ENCODE measurements at places on chromosomes 1 and 21. TPM values are rescaled to one million over a fixed set of nuclear protein-coding genes. Genes with fewer than 3 reads are reported as not detected.

GRCh38 chr1:47784497-47784822 is 212.7 kb downstream of the TRABD2B start:
- DNase-seq = no peak

DNA sequence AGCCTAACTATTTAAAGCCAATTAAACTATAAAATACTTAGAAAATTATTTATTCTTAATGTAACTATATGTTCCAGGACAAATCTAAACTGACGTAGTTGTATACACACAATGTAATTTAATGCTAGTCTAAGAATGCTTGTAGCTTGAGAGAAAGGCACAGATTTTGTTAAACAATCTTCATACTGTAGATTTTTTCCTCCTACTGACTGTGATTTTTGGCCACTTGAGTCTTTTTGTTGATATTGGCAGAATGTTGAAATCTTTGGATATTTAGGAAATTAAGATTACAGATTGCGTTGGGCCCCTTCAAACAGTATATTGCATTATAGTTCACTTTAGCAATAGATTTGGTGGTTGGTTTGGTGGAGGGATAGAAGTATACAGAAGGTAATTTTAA is 40.5 kb downstream of the ATF3 start:
- DNase-seq = no peak

- no peak for DNase-seq
Observed at GRCh38 chr1:197471248-197471985, 203.4 kb downstream of the CRB1 start.

DNA sequence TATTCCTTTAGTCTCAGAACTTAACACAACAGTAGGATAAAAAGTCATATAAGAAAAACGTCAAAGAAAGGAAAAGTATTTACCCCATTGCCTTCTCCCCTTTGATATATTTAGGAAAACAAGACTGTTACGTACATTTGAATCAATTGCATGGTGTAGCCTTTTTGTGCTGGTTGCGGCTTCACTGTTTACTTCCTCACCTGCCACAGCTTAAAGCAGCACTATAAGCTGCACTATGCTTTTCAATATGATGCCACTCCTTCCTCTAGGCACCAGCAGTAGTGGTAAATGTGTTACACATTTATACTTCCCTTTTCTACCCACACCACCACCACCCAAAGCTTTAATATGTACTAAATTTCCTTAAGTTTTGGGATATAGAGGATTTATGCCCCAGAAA is 111.1 kb downstream of the ATP1B1 start:
- no peak for DNase-seq

DNA sequence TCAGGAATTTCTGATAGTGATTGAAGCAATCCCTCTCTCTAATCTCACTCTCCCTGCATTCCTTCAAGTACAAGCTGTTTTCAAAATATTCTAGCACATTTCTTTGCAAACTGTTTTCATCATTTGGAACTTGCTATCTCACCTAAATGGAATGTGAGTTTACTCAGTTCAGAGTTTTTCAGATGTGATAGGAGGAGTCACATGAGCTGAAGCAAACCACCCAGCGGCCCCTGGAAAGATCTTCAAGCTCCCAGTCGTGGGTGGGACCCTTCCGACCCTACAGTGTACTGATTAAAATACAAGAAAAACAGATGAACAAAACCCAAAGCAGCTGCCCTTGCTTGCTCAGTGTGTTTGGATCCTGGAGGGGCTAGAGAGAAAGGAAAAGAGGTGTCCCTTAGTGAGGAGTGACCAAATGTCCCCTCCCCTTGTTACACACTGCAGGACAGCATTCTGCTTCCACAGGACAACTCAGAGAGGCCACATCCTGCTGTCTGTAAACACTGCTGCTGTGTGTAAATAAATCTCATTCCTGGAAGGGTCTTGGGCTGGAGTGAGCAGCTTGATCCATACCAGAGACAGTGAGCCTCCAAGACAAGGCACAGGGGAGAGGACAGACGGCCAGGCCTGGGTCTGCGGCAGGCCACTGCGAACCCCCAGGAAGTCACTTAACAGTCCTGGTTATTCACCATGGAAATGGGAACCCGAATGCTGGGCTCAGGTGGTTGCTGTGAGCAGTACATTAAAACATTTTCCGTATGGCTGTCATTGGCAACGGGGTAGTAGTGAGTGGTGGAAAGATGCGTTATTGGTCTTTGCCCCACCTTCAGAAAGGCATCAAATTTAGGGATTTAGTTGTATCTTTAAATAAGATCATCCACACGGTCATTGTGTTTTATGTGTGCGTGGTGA is 229.2 kb downstream of the RHOU start:
- peak; percentile 81 for DNase-seq

DNA sequence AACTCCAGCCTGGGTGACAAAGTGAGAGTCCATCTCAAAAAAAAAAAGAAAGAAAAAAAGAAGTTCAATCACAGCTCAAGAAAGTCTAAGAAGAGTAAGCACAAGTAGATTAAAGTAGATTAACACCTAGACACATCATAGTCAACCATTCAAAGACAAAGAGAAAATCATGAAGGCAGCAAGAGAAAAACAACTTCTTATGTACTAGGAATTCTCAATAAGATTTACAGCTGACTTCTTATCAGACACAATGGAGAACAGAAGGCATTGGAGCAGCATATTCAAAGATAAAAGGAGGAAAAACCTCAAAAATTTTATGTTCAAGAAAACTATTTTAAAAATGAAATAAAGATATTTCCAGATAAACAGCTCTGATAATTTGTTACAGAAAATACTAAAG is 147.3 kb downstream of the LBR start:
- no peak for DNase-seq

GRCh38 chr1:79920960-79921669 is 914.6 kb upstream of the ADGRL4 start:
- no peak for DNase-seq

GRCh38 chr1:12457771-12458170 is 160.2 kb downstream of the DHRS3 start:
- DNase-seq = no peak

Gene ZSWIM5
- 7.9 TPM for total RNA-seq

GRCh38 chr21:37364722-37365121 is 1.9 kb upstream of the DYRK1A start:
- no peak for DNase-seq

DNA sequence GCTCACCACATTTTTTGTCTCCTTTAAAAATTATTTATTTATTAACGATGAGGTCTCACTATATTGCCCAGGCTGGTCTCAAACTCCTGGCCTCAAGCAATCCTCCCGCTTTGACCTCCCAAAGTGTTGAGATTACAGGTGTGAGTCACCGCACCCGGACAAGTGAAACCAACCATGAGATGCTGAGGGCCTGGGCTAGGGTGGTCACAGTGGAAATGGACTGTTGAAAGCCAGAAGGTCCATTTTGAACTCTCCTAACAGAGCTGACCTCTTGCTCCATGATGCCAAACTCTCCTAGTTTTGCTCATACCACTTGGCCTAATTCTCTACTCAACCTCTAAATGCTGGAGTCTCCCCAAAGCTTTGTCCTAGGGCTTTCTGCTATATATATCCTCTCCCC is 109.1 kb downstream of the SLC45A1 start:
- no peak for DNase-seq

Measured in Panc1 (cell line).